ENCODE measurements at places on chromosomes 6 and 20. TPM values are rescaled to one million over a fixed set of nuclear protein-coding genes. Genes with fewer than 3 reads are reported as not detected.

DNA sequence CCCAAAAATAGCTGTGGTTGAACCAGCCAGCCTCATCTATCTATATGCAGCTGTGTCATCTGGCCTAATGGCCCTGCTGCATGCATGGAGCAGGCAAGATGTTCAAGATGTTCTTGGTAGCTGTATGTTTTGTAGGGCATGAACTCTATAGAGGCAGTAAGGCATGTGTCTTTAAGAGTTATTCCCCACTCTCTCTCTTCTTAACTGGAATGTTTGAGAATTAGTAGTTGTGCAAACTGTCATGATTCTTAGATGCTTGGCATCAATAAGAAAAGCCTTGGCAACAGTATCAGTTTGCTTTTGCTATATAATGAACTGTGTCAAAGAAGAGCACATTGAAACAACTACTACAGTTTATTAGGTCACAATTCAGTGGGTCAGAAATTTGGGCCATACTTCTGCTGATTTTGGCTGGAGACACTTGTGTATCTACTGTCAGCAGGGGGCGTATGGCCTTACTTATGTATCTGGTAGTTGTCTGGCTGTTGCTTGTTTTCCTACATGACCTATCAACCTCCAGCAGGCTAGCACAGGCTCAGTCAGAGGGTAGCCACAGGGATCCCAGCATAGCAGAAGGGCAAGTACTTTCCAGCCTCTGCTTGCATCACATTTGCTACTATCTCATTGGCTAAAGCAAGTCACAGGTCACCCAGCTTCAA is 56.1 kb upstream of the LAMP5 start:
- no peak for DNase-seq

HIVEP2 gene
- total RNA-seq, result 23.6 TPM

DNA sequence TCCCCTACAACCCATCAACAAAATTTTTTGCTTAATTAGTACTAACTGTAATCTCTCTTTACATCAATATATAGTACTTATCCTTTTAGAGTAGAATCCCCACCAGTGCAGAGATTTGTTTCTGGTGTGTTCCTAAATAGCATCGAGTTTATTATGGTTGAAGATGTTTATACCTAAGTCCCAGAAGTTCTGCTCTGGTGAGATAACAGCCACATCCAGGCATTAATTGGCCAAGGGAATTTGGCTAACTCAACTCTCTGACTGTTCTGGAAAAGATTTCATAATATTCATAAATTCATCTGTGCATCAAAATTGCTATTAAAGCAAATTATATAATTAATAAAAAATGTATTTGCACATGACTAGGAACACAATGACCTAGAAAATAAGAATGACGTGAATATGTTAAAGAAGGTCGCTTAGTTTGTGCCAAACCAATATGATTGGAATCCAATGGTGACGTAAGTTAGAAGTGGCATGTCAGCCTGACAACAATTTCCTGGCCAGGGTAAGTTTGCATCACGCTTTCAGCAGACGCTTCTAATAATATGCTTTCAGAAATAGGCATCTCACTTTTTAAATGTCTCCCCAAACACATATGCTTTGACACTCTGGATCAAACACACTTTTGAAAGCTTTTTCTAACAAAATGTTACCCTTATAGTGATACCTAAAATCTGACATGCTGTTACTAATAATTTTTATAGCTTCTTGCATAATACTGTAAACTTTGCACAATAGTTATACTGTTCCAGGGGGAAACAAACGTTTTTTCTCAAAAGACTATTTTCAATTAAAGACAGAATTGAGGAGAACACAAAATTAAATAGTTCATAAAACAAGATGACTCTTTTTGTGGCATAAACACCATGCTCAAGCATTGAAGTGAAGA is 236.7 kb downstream of the TENT5A start:
- DNase-seq, result no peak

DNA sequence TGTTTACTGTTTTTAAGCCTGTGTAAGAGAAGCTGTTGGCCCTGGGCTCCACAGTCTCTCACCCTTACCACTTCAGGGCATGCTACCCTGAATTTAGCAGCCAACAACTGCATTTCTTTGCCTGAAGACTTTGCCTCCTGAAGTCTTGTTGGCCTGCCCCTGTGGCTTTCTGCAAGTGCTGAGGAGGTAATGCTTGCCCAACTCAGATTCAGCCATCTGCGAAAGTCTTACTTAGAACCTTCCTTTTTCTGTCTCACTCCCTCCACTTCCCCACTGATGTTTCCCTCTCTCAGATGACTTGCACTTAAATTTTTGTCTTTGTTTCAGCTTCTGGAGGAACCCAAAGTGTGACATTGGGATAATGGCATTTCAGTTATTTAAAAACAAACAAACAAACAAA is 11.8 kb upstream of the IBTK start:
- DNase-seq, result no peak

- DNase-seq, result no peak
These were observed 1.9 kb upstream of the SLC35D3 start for GRCh38 chr6:136920216-136920615.

HSPA1L gene
- total RNA-seq, result 2.0 TPM

OLIG3 gene
- not detected for total RNA-seq

DNA sequence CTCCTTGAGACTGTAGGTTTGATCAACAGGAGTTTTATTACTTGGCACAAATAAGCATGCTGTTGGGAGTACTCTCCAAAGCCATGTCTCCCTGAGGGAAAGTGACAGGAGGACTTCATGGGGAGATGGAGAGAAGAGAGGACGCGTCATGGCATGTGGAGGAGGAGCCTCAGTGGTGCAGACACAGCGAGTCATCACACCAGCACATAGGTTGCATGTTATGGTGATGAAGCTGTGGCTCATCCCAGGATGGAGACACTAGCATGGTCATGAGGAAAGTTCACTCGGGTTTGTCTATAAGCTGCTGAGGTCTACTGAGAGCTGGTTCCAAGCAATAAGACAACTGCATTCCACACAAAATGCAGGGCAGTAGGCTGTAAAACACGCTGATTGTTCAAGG is 13.2 kb upstream of the SSTR4 start:
- DNase-seq, result no peak

TP53TG5 gene
- total RNA-seq, result not detected

DNA sequence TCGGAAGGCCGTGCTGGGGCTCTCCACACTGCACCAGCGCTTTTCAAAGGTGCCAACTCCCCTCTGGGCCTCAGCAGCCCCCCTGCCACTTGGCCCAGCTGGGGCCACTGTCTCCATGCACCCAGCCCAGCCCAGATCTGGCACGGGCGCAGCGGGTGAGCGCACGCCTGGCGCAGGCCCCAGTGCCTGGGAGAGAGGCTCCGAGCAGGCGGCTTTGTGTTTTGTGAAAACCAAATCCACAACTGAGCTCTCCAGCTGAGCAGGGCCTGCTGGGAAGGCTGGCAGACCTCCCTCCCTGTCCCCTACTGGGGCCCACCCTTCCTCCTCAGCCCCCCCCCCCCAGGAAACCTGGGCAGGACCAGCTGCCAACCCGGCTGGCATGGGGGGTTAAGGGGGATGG is 17.0 kb downstream of the MDGA1 start:
- DNase-seq, result no peak

All from suprapubic skin (tissue), 4 donors.